ENCODE measurements at places on chromosomes 13 and 19.

- no peak for DNase-seq
These were observed 23.2 kb upstream of the EPHX3 start for GRCh38 chr19:15255359-15255990.

GRCh38 chr19:18966307-18966706 is 25.3 kb upstream of the HOMER3 start:
- no peak for DNase-seq

DNA sequence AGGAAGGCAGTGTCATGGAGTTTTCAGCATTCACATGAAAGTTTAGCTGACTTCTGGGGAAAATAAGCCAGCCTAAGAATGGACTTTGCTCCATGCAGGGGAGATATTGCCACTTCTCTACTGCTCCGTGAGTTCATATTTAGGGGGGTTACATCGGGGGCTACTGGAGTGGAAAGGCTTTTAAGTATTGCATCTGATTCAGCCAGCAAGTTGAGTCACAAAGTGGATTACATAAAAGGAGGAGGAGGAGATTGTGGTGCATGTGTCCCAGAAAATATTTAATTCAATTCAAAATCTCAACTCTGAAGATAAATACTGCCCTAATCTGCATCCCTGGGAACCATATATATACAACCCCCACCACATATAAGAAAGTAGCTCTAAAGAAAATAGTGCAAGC is 617.2 kb downstream of the DCT start:
- no peak for DNase-seq

- DNase-seq = no peak
These were observed 10.6 kb downstream of the CALM3 start for GRCh38 chr19:46611776-46612175.

GRCh38 chr19:23415561-23416191 is 20.4 kb upstream of the ZNF91 start:
- no peak for DNase-seq

DNA sequence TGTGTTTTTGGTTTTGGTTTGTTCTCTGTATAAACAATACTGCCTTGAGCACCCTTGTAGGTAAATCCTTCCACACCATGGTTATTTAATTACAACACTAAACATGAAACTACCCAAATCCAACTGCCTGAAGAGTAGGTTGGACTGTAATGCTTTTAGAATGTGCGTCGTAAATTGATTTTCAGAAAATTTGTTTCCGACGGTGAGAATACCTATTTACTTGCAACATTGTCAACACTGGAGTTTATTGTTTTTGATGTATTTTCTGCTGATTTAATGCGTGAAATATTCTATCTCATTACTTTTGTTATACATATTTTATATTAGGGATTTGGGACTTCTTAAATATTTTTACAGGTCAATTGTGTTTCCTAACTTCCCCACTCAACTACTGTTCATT is 48.2 kb downstream of the ADGRE1 start:
- DNase-seq = no peak

DNA sequence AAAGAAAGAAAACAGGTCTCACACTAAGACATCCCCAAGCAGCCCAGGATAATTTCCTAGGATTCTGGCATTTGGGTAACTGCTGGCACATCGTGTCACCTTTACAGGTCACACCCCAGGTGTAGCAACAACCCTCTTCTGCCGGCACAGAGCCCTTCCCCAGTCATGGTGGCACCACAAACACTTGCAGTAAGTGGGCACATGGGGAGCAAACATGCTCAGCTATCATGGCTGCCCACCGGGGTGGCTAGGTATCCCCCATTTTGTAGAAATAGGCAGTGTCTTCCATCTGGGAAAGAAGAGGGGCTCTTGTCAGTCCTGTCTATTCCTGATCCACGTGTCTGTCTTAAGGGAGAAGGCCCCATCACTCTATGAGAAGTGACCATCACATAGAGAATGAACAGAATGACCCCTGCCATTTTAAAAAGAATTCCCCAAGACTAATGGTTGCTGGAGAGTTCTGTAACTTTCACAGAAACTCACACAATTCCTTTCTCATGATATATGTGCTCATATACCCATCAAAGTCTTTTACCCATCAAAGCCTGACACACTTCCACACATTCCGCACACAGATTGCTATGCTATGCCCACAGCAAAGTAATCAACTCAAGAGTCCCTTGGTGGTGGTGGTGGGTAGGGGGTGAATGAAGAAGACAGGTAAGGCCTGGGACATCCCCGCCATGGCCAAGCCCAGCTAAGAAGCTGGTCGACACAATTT is 33.3 kb downstream of the BRD4 start:
- no peak for DNase-seq

GRCh38 chr19:6103217-6103644 is 7.1 kb downstream of the RFX2 start:
- no peak for DNase-seq

GRCh38 chr19:15516363-15516762 is 8.0 kb downstream of the CYP4F22 start:
- DNase-seq = no peak

DNA sequence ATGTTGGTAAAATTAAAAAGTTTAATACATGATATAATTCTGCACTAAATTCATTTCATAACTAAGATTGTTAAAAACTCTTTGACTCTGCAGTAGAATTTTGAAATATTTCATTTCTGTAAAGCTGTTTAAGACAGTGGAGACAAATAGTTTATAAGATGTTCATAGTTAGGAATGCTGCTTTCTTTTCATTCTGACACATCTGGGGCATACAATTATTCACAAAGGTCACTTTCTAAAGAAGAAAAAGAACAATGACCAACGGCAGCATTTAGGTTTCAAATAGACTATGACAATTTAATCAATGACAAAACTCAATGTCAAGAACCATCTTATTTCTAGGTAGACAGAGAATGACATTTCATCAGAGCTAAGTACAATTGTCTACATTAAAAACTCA is 1422.1 kb downstream of the PCDH9 start:
- DNase-seq = no peak

- DNase-seq = no peak
These were observed 16.2 kb downstream of the EVI5L start for GRCh38 chr19:7846155-7846646.

DNA sequence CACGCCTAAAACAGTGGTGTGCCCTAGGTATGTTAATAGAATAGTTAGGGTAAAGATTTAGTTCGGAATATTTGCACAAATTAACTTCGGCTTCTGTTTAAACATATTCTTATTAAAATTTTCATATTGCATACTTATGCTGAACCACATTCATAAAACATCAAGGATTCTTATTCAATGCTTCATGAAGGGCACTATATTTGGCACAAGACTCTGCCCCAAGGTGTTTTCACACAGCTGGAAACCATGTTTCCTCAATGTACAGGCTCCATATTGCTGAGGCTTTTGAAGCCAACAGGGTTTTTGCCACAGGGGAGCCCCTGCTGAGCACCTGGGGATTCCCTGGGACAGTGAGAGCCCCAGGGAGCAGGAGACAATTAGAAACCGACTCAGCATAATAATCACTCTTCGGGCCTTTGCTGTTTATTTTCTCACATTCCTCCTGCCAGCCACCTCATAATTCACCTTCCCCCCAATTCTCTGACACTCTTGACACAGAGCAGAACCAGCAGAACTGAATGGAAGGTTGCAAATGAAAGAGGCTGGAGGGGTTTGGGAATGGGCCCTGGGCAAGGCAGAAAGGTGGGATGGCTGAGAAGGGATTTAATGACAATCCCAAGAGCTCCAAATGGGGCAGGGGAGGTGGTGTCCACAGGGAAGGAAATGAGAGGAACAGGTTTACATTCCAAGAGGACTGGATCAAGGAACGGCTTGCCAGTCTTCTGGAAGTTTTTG is 72.3 kb upstream of the POMP start:
- no peak for DNase-seq

DNA sequence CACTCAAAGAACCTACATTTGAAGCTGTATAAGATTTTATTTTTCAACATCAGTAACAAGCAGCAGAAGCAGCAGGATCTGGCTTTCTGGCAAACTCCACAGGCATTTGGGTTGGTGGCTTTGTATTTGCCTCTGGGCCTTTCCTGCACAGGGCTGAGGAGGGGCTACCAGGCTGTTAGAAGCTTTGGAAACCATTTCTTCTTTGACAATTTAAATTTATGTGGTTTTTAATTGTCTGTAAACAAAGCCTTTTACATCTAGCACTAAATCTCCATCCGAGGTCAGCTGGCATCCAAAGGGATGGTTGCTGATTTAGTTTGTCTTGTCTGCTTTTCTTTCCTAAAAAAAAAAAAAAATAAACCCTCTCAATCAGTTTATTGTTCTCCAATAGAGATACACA is 127.5 kb upstream of the OBI1 start:
- no peak for DNase-seq

GRCh38 chr13:22262001-22262885 is 591.4 kb downstream of the FGF9 start:
- no peak for DNase-seq

- DNase-seq = peak; percentile 42
These were observed 16.1 kb upstream of the TPP2 start for GRCh38 chr13:102580552-102581169.

DNA sequence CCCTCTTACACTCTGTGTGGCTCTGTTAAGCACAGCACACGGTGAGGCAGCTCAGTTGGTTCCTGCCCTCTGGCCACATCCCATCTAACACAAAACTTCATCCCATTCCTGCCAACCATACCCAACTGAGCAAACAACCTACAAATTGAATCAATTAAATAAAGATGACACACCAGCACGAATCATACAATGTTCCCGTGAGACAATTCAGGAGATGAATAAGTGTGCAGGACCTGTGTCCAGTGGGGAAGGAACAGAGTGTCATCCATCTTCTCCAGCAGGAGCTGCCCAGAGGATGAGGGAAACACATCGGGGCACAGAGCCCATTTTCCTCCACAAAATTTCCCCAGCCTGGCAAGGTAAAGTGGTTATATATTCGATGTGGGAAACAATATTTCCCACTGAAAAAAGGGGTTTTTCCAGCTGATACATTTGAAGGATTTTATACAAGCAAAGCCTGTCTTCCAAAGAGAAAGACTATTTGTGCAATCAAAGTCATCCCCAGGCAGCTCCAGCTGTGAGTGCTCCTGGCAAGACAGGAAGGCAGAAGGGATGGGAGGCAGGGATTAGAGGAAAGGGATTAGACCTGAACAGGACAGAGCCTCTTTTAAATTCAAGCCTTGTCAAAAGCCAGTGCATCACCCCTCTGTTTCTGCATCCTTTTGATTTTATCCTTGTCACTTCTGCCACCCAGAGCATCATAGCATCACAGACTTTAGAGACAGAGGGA is 240.2 kb downstream of the LHFPL6 start:
- DNase-seq = no peak

DNA sequence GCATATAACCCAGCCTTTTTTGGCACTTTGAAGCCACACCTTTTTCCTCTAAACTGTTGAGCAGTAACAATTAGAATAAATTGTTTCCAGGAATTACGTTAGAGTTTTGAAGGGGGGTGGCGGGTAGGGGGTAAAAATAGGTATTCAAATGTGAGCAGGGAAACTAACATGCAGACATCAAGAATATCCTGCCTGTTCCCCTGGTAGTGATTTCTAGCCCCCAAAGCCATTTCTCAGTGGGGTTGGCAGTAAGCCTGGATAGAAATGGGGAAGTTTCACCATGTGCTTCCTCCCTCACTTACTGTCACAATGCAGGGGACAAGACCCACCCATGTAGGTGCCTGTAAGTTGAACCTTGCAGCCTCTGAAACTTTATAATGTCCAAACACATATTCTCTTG is 3.8 kb downstream of the DOCK9 start:
- no peak for DNase-seq

DNA sequence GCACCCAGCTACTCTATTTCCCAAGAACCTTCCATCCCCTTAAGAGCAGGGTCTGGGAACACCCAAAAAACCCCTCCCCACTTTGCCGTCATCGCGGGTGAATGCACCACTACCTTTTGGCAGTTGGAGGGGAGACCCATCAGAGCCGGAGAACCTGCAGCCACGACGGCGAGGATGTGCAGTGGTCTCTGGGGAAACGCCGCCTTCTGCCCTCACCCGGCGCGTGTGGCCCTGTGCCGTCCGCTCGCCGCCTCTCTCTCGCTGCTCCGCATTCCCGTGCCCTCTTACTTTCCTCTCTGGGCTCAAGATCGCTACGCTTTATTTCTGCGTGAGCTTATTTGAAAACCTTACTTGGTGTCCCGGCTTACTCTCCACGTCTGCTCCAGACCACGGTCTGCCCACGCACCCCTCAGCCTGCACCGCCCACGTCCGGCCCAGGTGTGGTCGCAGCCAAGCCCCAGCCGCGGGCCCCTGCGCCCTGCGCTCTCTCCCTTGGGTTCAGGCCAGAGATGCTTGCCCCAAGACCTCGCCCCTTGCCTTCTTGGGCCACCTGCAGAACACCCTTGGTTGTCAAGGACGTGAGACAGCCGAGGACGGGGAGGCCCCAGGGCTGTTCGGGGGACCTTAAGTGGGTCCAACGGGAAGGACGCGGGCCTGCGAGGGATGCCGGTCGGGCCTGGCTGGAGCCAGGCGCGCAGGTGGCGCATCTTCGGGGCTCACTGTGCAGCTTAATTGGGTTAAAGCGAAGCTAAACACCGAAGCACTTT is 2.0 kb upstream of the MAB21L1 start:
- no peak for DNase-seq

Measured in NCI-H187 treated with DMSO at 0.1 percent for 48 hours (cell line).